Uterus (tissue), 4 donors: ENCODE measurements at places on chromosomes 4 and X. TPM values are rescaled to one million over a fixed set of nuclear protein-coding genes. Genes with fewer than 3 reads are reported as not detected.

- no peak overlapping the region for H3K4me3 ChIP-seq
- no peaks in the 10 kb centered on the region for H3K36me3 ChIP-seq
- no peaks in the 10 kb centered on the region for H3K27me3 ChIP-seq
- DNase-seq, result no peak
These were observed 55.4 kb downstream of the RPS6KA3 start for GRCh38 chrX:20211261-20211786.

Gene SRPX2
- total RNA-seq, result 7.4 TPM

DNA sequence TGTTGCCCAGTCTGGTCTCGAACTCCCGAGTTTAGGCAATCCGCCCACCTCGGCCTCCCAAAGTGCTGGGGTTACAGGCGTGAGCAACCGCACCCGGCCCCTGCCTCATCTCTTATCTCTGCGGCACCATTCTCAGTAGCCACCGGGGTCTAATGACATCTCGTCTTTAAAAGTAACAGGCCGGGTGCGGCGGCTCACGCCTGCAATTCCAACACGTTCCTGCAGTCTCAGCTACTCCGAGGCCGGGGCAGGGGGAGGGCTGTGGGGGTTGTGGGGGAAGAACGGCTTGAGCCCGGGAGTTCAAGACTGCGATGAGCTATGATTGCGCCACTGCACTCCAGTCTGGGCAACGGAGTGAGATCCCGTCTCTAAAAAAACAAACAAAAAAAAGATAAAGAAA, 28.8 kb downstream of the ING2 start:
- no peaks in the 10 kb centered on the region for H3K36me3 ChIP-seq
- no peak for DNase-seq
- H3K27me3 ChIP-seq, result no peaks in the 10 kb centered on the region
- H3K27ac ChIP-seq, result no peak overlapping the region
- no peak overlapping the region for H3K4me3 ChIP-seq

Gene NAA11
- 0.14 TPM for total RNA-seq

DNA sequence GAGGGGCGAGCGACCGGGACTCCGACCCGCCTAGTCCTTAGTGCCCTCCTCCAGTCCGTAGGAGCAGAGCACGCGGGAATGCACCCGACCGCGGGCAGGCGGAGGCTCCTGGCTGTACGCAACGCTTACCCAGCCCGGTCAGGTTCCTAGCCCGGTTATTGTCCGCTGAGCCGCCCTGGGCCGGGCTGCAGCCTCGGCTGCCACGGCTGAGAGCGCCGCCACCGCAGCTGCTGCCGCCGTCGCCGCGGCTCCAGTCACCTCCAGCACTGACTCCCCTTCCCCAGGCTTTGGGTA, at the start of gene AMER1:
AMER1 (minus strand) TSS at position 268 of the 294 bp plus-strand sequence. CDS start 12,422 bp downstream, outside the sequence.
- H3K36me3 ChIP-seq, result no peaks in the 10 kb centered on the region
- DNase-seq, result no peak
- H3K27ac ChIP-seq, result peak within 1 kb of the TSS; percentile 91
- no peaks in the 10 kb centered on the region for H3K27me3 ChIP-seq

GRCh38 chr4:137531986-137532868, at the start of gene PCDH18:
TSS of gene PCDH18 (minus strand) at chr4:137532494. CDS start at chr4:137532088, 406 bp downstream.
- H3K27me3 ChIP-seq, result no peaks in the 10 kb centered on the region
- DNase-seq, result peak; percentile 98
- H3K4me1 ChIP-seq, result no peaks in the 10 kb centered on the region
- H3K4me3 ChIP-seq, result peak within 1 kb of the TSS; percentile 60
- H3K36me3 ChIP-seq, result no peaks in the 10 kb centered on the region
- peak within 1 kb of the TSS; percentile 86 for H3K27ac ChIP-seq

Gene GK
- total RNA-seq, result 1.0 TPM

DNA sequence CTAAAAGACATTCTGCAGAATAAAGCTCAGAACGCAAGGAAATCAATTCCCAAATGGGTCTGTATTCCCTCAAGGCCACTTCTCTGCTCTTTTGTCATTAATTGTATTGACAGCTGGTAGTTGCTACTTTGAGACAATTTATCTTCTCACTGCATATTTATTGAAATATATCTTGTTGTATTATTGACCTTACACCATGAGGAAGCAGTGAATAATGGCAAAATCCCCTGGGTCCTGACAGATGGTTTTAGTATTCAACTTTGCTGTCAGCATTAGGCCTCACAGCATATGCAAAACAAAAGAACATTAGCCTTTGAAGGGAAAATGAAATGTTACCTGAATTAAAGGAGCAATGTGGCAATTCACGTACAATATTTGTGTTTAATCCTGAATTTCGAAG, 406.1 kb upstream of the TRAM1L1 start:
- no peak overlapping the region for H3K4me3 ChIP-seq
- H3K27ac ChIP-seq, result no peak overlapping the region
- H3K27me3 ChIP-seq, result no peaks in the 10 kb centered on the region
